ENCODE measurements at places on chromosomes 12 and 14. TPM values are rescaled to one million over a fixed set of nuclear protein-coding genes. Genes with fewer than 3 reads are reported as not detected.

GRCh38 chr14:48325486-48325885, 650.1 kb upstream of the MDGA2 start:
- H3K27me3 ChIP-seq, result no peaks in the 10 kb centered on the region
- peaks cover 8% of the 10 kb centered on the region for H3K36me3 ChIP-seq
- H3K4me1 ChIP-seq, result no peaks in the 10 kb centered on the region
- H3K4me3 ChIP-seq, result no peak overlapping the region
- DNase-seq, result no peak
- no peak overlapping the region for H3K27ac ChIP-seq

GRCh38 chr12:117963836-117964235, 5.0 kb downstream of the KSR2 start:
- DNase-seq, result no peak
- no peaks in the 10 kb centered on the region for H3K4me1 ChIP-seq
- H3K36me3 ChIP-seq, result no peaks in the 10 kb centered on the region
- H3K27ac ChIP-seq, result no peak overlapping the region
- peaks cover 57% of the 10 kb centered on the region for H3K27me3 ChIP-seq

GRCh38 chr12:112239020-112239419, 113.7 kb downstream of the TRAFD1 start:
- DNase-seq, result no peak
- H3K36me3 ChIP-seq, result peaks cover 18% of the 10 kb centered on the region
- no peaks in the 10 kb centered on the region for H3K27me3 ChIP-seq

DNA sequence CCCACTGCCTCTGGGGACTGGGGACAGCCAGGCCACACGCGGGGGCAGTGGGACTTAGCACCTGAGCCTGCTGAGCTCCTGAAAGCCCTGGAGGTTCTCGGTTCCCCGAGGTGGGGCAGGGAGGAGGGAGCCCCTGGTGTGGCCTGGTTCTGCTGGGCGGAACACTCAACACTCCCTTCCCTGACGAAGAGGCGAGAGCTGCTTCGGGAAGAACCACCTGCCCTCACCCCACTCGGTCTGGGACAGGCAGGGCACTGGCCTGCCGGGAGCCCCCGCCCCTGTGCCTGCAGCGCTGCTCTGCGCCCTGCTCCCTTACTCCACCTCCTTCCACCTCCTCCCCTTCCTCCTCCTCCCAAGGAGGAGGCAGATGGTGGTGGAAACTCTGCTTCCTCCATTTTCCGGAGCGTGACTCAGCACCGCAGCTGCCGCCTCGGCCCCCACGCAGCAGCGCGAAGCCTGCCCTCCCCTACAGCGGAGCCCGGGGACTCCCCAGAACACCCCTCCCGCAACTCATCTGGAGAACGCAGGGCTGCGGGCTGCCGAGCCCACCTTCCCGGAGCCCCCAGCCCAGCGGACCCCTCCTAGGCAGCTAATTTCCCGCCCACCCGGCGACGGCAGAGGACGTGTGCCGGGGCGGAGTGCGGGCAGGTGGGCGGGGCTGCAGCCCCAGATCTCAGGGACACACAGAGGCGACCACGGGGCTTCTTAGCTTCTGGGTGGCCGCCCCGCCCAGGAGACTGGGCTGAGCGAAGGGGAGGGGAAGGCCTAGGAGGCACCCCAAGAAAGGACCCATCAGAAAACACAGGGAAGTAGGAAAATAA, 11.7 kb upstream of the INF2 start:
- no peaks in the 10 kb centered on the region for H3K36me3 ChIP-seq
- peaks cover 17% of the 10 kb centered on the region for H3K27me3 ChIP-seq
- peak overlapping the region; percentile 62 for H3K27ac ChIP-seq
- H3K4me3 ChIP-seq, result peak overlapping the region; percentile 64

- peak overlapping the region; percentile 95 for H3K27ac ChIP-seq
- no peaks in the 10 kb centered on the region for H3K27me3 ChIP-seq
- H3K4me3 ChIP-seq, result no peak overlapping the region
- H3K36me3 ChIP-seq, result peaks cover 34% of the 10 kb centered on the region
Measured at GRCh38 chr14:51928568-51928967, 60.8 kb upstream of the RTRAF start.

The INSM2 gene
- not detected for total RNA-seq

The OR4K2 gene
- total RNA-seq, result not detected

Data from natural killer cell treated with Interleukin-12 subunit alpha and Interleukin-12 subunit beta and Interleukin-15 and Interleukin-18, amount 100 ng/mL, for 72 hours (primary cell).